ENCODE measurements at places on chromosomes 7 and 10.

DNA sequence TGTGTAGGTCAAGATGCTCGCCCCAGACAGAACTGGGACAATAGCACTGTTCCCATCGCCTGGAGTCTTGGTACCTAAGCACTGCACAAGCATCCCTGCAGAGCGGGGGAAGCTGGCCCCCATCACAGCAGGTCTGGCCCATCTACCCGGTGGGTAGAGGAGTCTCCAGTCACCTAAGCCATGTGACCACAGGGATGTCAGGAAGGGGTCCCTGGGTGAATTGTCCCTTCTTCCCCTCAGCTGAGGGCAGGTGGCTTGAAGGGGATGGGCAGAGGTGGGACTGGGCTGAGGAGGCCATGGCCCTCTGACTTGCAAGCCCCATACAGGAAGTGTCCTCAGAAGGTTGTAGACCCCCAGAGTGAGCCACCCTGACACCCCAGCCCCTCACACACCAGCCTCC, 39.7 kb downstream of the FRMPD2 start:
- no peak for DNase-seq

DNA sequence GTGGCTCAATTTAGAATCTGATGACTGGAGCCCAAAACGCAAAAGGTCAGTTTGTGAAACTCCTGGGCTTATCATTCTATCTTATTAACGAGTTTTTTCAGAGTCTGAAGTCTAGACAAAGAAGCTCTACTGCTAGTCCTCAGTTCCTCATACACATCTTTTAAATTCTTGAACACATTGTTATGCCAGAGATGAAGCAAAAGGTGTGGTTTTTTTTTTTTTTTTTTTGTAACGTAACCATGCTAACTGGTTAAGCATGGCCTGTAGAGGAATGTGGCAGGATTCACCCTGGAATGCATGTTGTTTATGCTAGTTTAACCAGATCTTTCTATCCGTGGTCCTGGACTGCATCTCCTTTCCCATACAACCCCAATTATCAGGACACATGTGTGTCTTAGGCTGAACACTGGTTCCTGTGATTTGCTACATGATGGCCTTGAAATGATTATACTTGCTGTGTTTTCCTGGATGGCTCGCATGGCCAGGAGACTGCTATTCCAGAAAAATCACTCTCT, 79.3 kb upstream of the MDFIC start:
- no peak for DNase-seq

- no peak for DNase-seq
Observed at GRCh38 chr7:30464231-30464671, 14.3 kb downstream of the NOD1 start.

- DNase-seq, result no peak
Observed at GRCh38 chr7:129462420-129462819, 28.2 kb downstream of the STRIP2 start.

DNA sequence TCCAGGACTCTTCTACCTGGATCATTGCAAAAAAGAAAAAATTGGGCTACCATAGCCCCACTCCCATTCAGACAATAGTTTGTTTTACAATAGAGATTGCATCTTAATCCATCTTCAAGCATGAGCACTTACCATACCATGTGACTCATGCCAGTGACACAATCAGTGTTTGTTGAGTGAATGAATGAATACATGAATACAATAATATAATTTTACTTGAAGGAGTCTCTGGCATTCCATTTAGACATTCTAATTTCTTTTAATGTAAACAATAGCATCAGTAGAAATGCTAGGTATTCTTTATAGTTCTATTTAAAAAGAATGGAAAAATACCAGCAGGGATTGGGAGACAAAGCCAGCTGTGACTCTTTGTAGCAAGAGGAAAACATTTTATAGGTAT, 141.6 kb upstream of the AKR1E2 start:
- no peak for DNase-seq

- DNase-seq, result no peak
Observed at GRCh38 chr10:117944676-117945447, 101.9 kb downstream of the RAB11FIP2 start.

- no peak for DNase-seq
Observed at GRCh38 chr10:94571081-94571480, 25.5 kb downstream of the HELLS start.

GRCh38 chr10:72297805-72298591, 24.3 kb downstream of the DDIT4 start:
- peak; percentile 95 for DNase-seq

DNA sequence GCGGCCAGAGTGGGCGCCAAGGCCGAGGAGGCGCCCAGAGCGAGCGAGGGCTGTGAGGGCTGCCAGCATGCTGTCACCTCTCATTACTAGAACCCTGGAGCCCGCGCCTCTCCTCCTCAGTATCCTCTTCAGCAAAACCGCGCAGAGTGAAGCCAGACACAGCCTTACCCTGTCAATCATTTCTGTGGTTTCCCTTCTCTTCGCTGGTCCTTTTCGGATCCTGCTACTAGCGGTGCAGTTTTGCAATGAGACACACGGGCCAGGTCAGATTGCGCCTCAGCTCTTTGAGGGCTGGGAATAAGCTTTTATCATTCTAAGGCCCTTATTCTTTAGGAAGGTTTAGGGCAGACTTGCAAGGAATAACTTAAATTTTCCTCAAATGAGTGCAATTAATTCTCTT, 55.5 kb upstream of the FAM171A1 start:
- DNase-seq, result no peak

GRCh38 chr10:69464801-69465401, 13.6 kb downstream of the TSPAN15 start:
- DNase-seq, result no peak

GRCh38 chr7:6554848-6555247, 3.6 kb upstream of the GRID2IP start:
- DNase-seq, result no peak

- no peak for DNase-seq
Observed at GRCh38 chr10:100776671-100777070, 31.3 kb downstream of the PAX2 start.

DNA sequence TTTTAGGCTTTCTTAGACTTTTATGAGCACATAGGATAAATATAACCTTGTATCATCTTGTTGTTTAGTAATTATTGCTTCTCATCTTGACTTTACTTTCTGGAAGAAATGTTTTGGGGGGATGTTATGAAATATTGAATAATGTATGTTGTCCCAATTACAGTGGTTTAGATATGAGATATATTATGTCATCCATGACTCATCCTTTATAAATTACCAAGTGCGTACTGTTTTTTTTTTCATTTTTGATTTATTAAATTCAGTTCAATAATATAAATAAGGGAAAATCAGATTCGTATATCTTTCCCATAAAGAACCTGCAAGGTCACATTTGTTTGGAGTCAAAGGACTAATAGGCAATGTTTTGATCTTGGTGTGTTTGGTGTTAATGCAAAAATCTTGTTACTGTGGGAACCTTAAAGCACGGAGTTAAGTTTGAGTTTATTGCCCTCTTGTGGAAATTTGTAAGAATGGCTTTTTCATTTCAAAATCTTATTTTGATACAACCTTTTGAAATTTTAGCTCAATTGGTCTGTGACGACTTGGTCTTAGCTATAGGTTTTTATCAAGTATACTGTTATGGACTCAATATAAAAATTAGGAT, 108.6 kb downstream of the SRI start:
- no peak for DNase-seq

GRCh38 chr7:128912281-128912680, 1.8 kb upstream of the KCP start:
- no peak for DNase-seq

DNA sequence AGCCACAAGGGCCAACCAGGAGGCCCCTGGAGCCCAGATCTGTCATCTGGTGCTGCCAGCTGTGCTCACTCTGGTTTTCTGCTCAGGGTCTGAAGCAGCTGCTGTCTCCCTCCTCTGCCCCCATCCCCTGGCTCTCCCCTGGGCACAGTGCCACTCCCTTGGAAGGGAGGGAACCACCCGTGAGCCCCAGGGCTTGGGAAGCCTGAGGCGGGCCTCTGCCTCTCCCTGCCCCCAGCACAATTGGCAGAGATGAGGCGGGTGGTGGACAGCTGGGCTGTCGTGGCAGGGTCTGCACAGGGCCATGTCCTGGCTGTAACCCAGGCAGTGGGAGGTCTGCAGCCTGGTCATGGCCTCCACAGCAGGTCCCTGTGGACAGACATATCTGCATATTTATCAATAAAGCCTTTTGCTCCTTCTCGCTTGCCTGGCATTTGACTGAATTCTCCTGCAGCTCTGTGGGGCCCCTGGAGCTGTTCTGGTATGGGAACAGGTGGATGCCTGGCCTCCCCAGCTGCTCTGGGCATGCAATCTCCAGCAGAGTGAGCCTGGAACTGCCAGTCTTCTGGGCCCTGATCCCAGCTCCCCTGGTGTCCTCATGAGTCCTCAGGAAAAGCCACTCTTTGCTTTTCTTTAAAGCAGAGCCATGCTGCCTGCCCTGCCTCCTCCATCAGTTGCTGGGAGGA, 1.6 kb upstream of the ANKRD2 start:
- no peak for DNase-seq

DNA sequence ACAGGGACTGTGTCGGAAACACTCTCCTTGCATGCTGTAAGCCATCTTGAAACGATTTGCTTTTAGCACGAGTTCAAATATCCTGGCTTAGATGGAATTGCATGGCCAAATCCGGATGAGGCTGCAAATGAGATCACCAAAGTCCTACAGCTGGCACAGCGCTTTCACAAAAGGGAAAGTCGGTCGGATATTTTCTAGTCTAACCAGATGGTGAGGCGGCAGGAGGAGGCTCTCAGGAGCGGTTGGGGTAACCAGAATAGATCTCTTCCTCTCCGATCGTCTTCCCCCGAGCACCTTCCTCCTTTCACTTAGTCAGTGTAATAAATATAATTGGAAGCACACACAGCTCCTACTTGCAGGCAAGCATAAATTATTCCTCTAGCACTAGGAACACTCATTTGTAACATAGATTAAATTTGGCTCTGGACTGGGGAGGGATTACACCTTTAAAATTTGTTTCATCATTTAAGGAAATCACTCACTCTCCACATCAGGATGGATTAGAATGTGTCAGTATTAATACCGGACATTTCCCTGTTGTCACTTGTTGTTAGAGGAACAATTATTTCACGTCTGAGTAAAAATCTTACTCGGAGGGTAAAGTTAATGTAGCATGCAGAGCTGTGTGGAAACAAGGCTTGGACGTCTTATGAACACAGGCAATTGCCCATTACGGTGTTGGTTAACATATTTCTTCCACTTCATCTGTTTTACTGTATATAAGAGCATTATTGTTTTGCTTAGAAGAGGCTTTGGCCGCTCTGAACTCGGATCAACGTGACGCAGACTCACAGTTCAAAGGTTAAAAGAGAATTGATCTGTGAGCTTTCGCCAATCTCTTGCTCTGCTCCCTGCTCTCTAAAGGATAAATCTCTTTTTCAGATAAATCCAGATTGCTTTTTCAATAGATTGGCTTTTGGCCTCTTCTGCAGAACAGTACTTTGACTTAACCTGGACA, 857.9 kb downstream of the TYW1 start:
- DNase-seq, result no peak

GRCh38 chr7:47771990-47772360, 176.3 kb downstream of the PKD1L1 start:
- no peak for DNase-seq

DNA sequence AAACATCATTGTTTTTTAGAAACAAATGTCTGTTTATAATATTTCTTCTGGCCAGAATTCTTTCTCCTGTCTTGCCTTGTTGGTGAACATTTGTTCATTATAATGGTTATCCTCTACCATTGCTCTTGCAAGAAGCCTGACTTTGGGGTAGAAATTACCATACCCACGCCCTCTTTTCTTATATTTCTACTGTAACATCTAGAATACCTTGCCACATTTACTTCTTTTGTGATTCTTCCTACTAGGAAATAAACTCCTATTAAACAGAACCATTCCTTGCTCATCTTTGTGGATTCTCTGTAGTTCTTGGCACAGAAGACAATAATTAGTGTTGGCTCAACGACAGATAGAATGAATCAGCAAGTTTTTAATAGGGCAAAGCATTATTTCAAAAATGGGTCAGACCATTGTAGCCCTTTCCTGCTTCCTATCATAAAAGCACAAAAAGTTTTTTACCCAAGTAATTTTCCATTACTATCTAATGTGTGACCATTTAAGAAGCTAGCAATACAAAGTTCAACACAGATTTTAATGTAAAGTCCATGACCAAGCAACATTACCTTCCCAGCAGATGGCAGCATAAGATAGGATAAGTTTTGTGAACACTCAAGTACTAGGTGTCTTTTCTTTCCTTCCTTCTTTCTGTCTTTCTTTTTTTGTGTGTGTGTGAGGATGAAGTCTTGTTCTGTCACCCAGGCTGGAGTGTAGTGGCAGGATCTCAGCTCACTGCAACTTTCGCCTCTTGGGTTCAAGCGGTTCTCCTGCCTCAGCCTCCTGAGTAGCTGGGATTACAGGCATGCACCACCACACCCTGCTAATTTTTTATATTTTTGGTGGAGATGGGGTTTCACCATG, 270.4 kb downstream of the HGF start:
- peak; percentile 2 for DNase-seq

GRCh38 chr10:51832652-51833383, 133.4 kb upstream of the CSTF2T start:
- no peak for DNase-seq

GRCh38 chr7:36147361-36147760, 5.7 kb upstream of the EEPD1 start:
- DNase-seq, result no peak

DNA sequence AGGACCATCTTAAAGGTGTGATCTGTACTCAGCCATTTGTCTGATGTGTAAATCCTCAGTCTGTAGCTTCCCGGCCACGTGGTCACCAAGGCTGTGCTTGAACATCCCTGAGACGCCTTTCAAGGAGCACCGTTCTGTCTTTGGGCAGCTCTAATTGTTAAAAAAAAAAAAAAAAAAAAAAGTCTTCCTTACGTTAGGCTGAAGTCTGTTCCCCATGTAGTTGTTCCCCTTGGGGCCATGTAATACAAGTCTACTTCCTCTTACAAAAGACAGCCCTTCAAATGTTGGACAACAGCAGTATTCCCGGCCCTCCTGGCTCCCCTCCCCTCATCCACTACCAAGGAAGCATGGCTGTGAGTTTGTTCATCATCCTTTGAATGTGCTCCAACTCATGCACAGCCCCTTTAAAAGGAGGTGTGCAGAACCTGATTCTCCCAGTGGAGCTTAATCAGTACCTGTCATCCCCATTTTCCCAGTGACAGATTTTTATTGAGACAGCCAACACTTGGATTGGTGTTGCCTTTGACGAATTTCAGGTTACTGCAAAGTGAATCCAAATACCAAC, 392.2 kb upstream of the GALNT17 start:
- DNase-seq, result no peak

Measured in NCI-H510A (cell line).